Stimulated activated CD4-positive, alpha-beta T cell treated with anti-CD3 and anti-CD28 coated beads, Interleukin-15, amount 100 ng/mL, for 1 hour (primary cell): ENCODE measurements at places on chromosomes 2 and 18.

GRCh38 chr2:157150747-157151146, 106.8 kb upstream of the GALNT5 start:
- no peak for DNase-seq

DNA sequence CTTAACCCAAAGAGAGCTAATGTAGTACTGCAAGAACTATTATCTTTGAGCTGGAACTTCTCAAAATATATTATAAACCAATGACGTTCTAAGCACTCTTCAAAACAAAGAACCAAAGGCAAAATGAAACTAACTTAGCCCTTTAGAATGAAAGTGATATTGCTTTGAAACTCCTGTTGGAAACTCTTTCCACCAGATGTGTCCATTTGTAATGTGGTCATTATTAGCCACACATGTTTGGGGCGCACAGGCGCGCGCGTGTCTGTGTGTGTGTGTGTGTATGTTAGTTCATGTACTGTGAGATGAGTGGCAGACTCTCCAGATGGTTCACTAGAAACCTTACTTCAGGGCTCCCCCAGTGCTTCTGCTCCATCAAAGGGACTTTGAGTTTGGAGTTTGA, 323.4 kb downstream of the BCL11A start:
- no peak for DNase-seq

DNA sequence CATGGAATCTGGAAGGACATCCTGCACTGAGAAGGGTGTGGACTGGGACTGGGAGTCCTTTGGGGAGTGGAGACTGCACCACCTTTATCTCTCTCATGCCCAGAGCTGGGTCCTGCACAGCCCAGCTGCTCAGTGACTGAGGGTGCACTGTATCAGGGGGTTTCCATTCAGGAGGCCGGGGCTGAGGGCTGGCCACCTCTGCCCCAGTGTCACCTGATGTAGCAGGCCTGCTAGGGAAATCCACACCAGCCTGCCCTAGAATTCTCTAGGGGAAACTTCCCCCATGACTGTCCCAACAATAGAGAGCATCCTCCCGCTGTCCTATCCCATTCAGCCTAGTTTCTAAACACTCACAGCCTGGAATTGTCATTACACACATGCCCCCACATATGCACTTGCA, 116.7 kb downstream of the CTIF start:
- DNase-seq, result no peak

- DNase-seq, result no peak
Observed at GRCh38 chr2:51981783-51982182, 949.9 kb upstream of the NRXN1 start.

- DNase-seq, result no peak
Observed at GRCh38 chr2:182067393-182067792, 81.7 kb downstream of the PPP1R1C start.

DNA sequence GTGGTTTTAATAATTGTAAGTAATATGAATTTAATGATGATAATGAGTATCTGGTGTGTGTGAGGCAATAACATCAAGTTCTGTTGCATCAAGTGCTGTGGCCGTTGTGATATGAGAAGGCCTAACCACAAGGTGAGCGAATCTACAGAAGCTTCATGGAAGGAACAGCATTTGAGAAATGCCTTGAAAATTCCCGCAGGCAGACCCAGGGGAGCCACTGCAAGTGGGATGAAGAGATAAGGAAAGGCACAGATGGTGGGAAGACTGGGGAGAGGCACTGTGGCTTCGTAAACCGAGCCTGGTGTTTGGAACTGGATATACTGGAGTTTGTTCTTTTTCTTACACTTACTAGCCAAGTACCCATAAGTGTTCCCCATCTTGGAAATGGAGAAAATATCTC, 357.5 kb downstream of the PTPRM start:
- DNase-seq, result no peak

DNA sequence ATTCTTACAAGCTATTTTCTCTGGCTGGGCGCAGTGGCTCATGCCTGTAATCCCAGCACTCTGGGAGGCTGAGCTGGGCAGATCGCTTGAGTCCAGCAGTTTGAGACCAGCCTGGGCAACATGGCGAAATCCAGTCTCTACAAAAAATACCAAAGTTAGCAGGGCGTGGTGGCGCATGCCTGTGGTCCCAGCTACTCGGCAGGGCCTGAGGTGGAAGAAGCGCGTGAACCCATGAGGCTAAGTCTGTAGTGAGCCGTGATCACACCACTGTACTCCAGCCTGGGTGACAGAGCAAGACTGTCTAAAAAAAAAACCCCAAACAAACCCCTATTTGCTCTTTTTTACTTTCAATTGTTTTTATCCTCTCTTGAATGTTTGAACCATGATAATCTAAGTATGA, 37.0 kb downstream of the PPP4R1 start:
- DNase-seq, result no peak

DNA sequence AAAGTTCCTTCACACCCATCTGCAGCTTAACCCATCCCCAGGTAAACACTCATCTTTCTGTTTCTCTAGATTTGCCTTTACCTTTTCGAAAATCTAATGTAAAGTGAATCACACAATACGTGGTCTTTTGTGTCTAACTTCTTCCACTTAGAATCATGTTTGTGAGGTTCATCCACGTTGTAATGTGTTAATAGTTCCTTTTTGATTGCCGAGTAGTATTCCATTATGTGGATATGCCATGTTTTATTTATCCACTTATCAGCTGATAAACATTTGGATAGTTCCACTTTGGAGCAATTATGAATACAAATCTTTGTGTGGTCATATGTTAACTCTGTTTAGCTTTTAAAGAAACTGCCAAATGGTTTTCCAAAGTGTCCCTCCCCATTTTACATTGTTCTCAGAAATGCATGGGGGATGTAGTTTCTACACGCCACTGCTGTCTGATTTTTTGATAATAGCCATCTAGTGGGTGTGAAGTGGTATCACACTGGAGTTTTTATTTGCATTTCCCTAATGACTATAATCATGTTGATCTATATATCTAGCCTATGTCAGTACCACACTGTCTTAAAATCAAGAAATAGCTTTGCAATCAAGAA, 22.3 kb downstream of the PECR start:
- DNase-seq, result no peak

GRCh38 chr2:239730897-239731296, 294.2 kb downstream of the NDUFA10 start:
- DNase-seq, result no peak

GRCh38 chr2:4356541-4356940, 653.2 kb downstream of the DCDC2C start:
- DNase-seq, result no peak

DNA sequence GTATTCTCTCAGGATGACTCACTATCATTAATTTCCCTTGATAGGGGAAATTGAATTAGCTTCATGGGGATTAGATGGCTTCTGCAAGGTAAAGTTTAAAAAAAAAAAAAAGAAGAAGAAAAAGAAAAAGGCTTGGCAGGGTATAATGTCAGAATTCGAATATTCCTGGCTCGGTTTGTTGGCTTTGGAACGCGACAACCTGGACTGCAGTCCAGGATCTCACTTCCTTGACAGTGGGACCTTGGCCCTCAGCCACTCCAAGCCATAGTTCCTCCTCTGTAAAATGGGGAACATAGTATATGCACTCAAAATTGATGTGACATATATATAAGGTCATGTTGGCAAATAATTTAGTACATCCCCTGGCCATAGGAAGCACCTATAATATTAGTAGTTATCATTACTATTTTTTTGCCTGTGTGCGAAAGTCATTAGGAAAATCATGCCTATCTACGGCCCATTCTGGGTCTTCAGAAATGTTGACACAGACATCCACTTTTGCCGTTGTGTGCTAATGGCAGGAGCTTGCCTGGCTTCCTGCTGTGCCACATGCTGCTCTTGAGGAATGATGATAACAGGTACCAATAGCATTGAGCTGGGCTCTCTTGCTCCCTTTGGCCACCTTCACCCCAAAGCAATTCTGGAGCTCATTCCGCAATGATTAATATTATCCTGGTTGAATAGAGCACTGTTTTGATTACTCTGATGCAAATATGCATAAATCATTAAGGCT, 97.9 kb downstream of the MTCL1 start:
- DNase-seq, result no peak
